ENCODE measurements at places on chromosomes 3 and 15.

GRCh38 chr3:187085021-187085666 is 54.2 kb downstream of the RPL39L start:
- DNase-seq: no peak

- peak; percentile 88 for DNase-seq
Observed at GRCh38 chr3:37741644-37742043, 120.0 kb upstream of the CTDSPL start.

GRCh38 chr3:108940568-108941263 is 13.0 kb downstream of the GUCA1C start:
- DNase-seq: no peak

DNA sequence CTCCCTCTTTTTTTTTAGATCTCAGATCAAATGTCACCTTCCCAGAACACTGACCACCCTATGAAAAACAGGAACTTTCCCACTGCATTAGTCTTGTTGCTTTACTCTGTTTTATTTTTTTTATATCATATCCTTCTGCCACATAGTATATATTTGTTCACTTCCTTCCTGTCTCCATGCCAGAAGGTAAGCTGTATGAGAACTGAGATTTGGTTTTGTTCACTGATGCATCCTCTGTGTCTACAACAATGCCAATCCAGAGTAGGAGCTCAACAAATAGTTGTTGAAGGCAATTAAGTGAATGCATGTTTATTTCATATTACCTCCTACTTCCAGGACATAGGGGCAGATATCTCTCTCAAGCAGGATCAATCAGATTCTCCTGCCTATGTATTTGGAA is 114.4 kb downstream of the TPRG1 start:
- DNase-seq: no peak

Measured in SK-MEL-5 (cell line).